CD4-positive, alpha-beta T cell treated with Interleukin-15 for 4 hours (primary cell): ENCODE measurements at places on chromosomes 1 and 21.

DNA sequence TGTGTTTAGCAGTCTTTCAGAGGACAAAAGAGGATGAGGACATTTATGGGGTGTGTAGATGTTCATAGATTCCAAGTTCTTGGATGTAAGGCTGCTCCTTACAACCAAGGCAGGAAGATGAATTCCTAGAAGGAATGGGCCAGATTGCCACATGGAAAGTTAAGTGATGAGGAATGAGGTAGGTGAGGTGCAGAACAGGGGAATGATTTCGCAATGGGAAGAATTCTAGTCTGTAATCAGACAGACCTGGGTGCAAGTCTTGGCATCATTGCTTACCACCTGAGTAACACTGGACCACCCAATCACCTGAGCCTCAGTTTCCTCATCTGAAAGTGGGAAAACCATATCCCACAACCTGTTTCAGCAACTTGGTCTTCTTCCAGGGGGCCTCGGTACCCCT lies 174.9 kb downstream of the IER5 start:
- no peak for DNase-seq

- no peak for DNase-seq
Observed at GRCh38 chr1:51878308-51878615, 265 bp downstream of the NRDC start.

- no peak for DNase-seq
Observed at GRCh38 chr1:183653876-183654451, 848 bp upstream of the APOBEC4 start.

GRCh38 chr1:108584428-108584856 lies 24.5 kb downstream of the EEIG2 start:
- peak; percentile 12 for DNase-seq

DNA sequence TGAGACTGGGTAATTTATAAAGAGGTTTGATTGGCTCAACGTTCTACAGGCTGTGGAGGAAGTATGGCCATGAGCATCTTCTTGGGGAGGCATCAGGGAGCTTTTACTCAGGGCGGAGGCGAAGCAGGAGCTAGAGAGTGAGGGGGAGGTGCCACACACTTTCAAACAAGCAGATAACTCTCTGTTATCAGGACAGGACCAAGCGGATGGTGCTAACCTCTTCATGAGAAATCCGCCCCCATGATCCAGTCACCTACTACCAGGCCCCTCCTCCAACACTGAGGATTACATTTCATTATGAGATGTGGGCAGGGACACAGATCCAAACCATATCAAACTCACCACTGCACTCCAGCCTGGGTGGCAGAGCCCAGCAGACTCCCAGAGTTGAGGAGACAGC lies 11.5 kb upstream of the LRRC47 start:
- DNase-seq, result no peak

- DNase-seq, result peak; percentile 66
Observed at GRCh38 chr1:145997016-145997717, 788 bp upstream of the TXNIP start.

DNA sequence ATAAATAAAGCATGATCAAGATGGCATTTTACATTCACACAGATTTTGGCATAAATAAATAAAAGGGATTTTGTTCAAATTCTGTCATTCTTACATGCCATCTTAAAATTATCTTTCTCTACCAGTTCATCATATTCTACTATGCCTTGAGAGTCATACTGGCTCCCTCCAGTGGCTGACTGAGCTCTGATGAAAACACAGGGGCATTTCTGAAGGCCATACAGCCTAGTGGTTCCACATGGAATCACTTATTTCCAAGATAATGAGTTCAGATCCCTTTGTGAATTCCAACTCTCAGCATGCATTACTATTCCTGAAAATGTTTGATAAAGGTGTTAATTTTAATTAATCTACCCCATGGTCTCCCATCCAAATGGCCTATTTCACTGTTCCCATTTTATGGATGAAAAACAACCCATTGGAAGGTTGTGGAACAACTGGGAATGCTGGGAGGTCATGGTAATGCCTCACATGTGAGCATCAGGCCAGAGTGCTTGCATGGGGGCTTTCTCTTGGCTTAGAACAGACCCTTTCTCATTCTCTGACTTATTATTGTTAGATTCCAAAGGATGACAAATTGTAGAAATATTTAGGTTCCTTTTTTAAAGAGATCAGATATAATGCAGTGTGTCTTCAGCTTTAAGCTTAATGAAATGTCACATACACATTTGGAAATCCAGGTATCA lies 622.4 kb upstream of the PKN2 start:
- no peak for DNase-seq

GRCh38 chr21:42562816-42563215 lies 49.2 kb downstream of the SLC37A1 start:
- no peak for DNase-seq

GRCh38 chr1:155250246-155250632 lies 5.0 kb downstream of the ENTREP3 start:
- no peak for DNase-seq

GRCh38 chr1:47179988-47180563 lies 9.8 kb downstream of the PDZK1IP1 start:
- DNase-seq, result no peak

DNA sequence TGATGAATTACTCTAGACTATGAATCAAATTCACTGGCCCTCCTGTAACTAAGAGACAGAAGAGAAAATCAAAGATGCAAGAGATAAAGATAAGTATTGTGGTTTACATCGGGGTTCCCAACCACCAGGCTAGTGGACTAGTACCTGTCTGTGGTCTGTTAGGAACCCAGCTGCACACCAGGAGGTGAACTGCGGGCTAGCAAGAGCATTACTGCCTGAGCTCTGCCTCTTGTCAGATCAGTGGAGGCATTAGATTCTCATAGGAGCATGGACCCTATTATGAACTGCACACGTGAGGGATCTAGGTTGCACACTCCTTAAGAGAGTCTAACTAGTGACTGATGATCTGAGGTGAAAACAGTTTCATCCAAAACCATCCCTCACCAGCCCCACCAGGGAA lies 58.9 kb upstream of the DUSP10 start:
- no peak for DNase-seq

- peak; percentile 33 for DNase-seq
Observed at GRCh38 chr21:43884012-43884860, 19.2 kb downstream of the AGPAT3 start.

GRCh38 chr1:31944205-31945089 lies 6.3 kb upstream of the PTP4A2 start:
- DNase-seq, result peak; percentile 81

DNA sequence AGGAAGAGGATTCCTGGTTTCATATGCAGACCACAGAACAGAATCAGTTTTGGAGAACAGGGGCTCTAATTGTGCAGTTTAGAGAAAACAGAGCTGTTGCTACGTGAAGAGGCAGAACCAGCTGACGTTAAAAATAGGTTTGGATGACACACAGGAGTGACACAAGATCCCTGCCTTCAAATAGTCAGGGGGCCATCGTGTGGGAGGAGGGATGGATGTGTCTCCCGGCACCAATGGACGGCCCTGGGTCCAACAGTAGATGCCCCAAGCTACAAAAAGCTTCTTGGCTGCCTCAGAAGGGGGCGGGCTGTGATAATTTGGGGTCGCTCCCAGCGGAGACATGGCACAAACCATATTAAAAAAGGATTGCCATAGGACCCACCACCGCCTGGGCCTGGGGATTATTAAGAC lies 87.8 kb downstream of the MRPL37 start:
- no peak for DNase-seq

- DNase-seq, result no peak
Observed at GRCh38 chr1:28646040-28646439, 2.4 kb upstream of the RNU11 start.

DNA sequence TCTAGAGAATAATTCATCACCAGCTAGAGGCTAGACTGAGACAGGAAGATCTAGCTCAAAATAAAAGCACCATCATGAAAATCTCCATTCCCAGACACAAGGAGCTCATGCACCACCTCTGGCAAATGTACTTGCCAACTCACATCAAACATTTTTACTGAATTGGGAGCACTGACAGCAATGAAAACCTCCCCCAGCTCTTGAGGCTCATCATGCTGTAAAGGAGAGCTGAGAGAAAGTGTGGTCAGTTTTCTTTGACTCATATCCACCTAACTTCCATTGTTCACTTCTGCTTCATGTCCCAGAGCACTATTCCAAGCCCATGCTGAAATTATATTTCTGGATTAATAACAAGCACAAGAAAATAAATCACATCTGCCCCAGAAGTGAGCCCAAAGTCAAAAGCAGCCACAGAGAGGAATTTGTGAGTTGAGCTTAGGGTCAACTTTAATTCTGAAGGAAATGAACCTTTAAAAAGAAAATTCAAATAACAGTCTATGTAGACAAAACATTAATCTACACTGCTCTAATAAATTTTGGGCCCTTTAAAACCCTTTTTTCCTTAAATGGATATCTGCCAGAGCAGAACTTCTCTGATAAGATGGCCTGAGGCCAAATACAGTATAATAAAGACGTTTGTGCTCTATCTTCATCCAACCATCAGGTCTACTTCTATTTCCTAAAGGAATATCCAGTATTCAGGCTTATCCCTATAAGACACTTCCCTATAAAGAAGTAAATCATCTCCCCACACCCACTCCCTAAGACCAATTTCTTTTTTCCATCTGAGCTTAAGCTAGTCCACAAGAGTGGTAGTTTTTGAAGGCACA lies 85.9 kb upstream of the ADAM30 start:
- no peak for DNase-seq
